ENCODE measurements at places on chromosomes 2 and 18.

- DNase-seq = no peak
Measured at GRCh38 chr2:68391099-68391498, 26.0 kb downstream of the PLEK start.

GRCh38 chr2:47009253-47009767, 93.7 kb upstream of the MCFD2 start:
- DNase-seq = no peak

- no peak for DNase-seq
Measured at GRCh38 chr2:227374158-227374557, 4.9 kb downstream of the TM4SF20 start.

GRCh38 chr2:101821059-101821805, 123.7 kb downstream of the MAP4K4 start:
- no peak for DNase-seq

DNA sequence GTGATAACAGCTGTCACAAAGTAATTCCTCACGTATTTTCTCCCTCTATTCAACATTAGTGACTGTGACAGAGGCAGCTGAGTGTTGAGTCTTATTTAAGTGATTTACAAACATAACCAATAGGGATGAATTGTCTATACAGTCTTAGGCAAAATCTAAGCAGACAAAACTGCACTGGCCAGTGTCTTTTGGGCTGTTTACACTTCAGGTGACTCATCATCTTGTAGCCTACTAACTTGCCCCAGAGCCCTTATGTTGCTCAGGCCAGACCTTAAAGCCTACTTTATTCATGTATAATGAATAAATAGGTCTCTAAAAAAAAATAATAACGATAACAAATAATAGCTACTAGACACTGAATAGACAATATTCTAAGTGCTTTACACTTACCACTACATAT, 17.2 kb downstream of the THOC1 start:
- no peak for DNase-seq
